ENCODE measurements at places on chromosomes 3 and 15.

DNA sequence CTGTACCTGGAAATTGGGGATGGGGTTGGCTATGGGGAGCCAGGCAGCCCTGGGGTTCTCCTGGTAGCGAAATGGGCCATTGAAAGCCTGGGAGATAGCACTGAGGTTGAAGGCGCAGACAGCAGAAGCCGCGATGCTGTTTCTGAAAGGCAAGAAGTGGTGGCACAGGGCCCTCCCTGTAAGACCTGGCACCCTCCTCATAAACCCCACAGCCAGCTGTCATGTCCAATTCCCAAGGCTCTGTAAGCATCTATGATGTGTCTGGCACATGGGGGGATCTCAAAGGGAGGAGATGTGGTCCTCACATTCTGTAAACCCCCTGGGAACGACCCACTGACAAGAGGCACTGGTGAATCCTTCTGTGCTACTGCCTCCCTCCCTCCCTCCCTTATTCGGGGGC lies 104.0 kb downstream of the SEMA5B start:
- no peak for DNase-seq

- no peak for DNase-seq
These were observed 2.8 kb upstream of the MEIS2 start for GRCh38 chr15:37103163-37103435.

GRCh38 chr3:97658668-97659285 lies 105.8 kb upstream of the ARL6 start:
- peak; percentile 20 for DNase-seq

DNA sequence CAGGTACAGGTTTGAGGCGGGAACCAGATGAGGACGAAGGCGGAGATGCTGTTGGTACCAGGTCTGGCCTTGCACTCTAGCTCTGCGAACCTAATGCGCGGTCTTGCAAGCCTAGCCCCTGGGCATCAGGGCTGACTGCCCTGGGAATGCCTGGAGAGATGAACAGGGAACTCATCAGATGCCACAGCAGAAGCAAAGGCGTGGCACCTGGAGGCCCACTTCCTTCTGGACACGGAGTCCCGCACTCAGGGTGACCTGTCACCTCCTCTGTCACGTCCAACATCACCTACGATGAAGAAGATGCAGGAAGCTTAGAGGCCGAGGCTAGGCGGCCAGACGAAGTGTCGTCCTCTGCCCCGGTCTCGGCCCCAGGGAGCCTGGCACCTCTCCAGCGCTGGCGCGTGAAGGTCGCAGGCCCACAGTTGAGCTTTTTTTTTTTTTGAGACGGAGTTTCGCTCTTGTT lies 9.4 kb downstream of the RPLP1 start:
- no peak for DNase-seq

DNA sequence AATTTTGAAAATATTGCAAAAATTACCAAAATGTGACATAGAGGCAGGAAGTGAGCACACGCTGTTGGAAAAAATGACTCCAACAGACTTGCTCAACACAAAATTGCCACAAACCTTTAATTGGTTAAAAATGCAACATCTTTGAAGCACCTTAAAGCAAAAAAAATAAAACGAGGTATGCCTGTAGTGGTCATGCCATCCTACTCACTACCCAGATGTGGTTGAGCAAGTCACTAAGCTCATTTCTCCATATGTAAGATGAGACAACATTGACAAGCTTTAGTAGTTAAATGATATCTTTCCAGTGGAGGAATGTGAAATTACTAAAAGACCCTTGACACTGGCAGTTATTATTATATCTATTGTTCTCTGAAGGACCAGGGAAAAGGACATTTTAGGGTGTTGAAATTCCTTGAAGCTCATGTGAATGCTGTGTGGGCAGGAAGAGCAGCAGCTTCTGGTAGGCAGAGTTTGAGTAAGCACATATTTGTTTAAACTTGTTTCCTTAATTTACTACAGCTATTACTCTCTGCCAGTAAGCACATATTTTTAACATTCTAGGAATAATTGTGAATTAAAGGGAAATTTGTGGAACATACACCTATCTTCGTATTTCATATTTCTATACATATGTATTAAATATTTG lies 131.6 kb upstream of the P2RY1 start:
- no peak for DNase-seq

GRCh38 chr3:52393131-52393807 lies 51.6 kb downstream of the SEMA3G start:
- DNase-seq: no peak

DNA sequence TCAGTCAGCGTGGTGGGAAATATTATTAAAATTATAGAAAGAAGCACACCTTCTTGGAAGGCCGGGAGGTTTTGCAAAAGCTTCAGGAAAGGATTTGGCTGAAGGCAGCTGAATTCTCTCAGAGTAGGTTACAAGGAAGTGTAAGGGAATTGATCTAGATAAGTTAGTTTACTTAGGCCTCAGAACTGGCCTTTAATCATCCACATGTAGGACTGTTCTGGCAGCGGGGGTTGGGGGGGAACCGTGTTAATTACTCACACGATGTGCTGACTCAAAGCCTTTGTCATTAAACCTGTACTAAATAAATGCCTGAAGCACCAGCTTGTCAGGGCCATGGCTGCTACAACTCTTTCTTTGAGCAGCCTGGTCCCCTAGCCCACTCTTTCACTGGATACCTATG lies 12.8 kb downstream of the ASB14 start:
- no peak for DNase-seq
